Stimulated activated CD4-positive, alpha-beta T cell treated with anti-CD3 and anti-CD28 coated beads, Interleukin-15, amount 100 ng/mL, for 48 hours (primary cell): ENCODE measurements at places on chromosomes 16 and 17.

DNA sequence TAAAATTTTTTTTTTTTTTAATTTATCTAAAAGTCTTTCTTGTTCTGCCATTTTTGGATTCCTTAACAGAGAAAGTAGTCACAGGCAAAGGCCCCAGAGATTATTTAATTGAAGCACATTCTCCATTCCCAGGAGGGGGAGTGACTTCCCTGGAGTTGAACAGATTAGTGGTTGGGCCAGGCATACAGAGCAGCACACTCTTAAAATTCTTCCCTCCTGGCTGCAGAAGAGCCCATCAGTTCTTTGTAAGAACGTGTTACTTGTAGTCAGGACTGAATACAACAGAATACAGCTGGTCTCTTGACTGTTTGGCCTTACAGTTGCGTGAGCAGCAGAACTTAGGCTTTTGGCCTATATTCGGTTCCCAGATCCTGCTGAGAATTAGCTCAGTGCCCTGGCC, 1.8 kb downstream of the ALKBH5 start:
- no peak for DNase-seq

DNA sequence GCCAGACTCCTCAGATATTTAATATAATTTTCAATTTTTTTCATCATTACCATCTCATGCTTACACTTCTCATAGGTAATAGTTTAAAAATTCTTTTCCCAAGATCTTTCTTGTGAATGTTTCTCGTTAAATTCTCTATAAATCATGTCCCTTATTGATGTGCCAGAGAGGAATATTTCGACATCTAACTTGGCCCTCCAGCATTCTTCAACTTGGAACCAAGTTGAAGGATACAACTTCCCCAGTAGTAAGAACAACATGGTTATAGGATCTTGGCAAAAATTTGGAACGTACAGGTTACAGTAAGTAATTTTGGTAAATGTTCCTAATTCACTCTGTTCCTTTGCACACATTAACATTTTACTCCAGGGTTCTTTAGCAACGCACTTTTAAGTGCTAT, 731.8 kb downstream of the CDH11 start:
- DNase-seq, result no peak

DNA sequence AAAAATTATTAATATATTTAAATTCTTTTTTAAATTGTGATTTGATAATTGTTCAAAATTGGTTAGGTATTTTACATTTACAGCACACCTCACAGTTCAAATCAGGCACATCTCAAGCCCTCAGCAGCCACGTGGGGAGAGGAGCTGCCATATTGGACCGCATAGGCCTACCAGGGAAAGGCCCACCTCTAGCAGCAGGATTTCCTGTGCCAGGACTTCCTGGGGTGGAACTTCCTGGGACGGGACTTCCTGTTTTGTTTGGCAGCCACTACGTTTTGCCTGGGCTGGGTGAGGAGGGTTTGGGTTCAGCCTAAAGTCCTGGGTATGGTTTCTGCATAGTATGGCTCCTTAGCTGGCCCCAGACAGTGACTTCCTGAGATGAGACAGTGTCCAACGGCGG, 298.5 kb upstream of the FOXF1 start:
- DNase-seq, result no peak

DNA sequence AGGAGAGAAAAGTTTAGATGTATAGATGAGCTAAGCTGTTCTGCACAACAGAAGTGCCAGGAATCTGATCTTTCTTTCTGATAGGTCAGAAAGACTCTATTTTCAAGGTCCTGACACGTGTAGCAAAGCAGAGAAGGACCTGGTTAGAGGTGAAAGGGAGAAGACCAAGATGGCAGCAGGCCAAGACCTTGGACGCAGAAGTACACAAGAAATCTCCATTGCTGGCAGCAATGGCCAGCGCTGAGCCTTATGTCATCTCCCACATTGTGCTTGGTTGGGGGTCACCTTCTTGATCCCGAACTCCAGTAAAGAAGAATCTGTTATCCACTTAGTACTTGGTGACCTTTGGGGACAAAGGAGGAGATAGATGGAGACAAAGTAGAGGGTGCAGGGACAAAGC, 41.8 kb upstream of the AKAP1 start:
- no peak for DNase-seq

DNA sequence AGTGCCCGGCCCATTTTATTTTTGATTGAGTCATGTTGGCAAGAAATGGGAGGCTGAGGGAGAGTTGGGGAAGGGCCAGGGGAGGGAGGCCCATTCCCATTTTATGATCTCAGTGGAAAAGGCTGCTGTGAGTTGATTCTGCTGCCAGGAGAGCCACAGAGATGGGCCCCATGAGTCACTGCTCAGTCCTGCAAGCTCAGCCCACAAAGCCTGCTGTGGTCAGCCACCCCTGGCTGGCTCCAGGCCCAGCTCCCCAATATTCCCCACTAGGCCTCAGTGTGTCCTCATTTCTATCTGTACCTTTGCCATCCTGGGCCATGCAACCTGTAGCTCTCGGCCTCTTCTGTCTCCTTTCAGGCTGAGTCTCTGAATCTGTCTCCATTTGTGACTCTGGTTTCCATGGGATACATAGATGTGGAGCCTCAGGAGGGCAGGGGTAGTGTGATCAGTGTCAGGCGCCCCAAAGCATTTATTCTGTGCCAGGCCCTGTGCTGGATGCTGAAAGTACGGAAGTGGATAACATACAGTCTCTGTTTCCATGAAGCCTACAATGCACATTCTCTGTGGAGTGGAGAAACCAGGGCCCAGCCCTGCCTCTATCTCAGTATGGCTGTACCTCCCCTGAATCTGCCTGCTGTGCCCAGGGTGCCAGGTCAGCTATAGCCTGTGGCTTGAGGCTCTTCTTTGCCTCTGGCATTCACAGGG, 1.9 kb upstream of the PLEKHG4 start:
- no peak for DNase-seq

- DNase-seq, result no peak
These were observed 1.6 kb downstream of the NHERF1 start for GRCh38 chr17:74750039-74750326.

- DNase-seq, result no peak
These were observed 130.8 kb downstream of the GAS7 start for GRCh38 chr17:10067446-10068143.

DNA sequence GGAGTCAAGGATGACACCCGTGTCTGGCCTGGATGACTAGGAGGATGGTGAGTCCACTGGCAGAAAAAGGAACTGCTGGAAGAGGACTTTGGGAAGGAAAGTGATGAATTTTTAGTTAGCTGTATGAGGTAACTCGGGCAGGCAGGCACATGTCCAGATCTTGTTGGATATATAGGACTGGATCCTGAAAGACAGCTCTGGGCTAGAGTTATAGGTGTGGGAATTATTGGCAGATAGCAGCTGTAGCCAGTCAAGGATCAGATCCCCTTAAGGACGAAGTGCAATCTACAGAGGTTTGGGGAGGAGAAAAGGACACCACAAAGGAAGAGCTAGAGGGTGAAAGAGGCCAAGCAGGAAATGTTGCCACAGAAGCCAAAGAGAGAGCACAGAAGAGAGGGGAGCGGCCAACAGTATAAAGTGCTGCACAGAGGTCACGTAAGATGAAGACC, 10.1 kb downstream of the CYB5D1 start:
- no peak for DNase-seq

DNA sequence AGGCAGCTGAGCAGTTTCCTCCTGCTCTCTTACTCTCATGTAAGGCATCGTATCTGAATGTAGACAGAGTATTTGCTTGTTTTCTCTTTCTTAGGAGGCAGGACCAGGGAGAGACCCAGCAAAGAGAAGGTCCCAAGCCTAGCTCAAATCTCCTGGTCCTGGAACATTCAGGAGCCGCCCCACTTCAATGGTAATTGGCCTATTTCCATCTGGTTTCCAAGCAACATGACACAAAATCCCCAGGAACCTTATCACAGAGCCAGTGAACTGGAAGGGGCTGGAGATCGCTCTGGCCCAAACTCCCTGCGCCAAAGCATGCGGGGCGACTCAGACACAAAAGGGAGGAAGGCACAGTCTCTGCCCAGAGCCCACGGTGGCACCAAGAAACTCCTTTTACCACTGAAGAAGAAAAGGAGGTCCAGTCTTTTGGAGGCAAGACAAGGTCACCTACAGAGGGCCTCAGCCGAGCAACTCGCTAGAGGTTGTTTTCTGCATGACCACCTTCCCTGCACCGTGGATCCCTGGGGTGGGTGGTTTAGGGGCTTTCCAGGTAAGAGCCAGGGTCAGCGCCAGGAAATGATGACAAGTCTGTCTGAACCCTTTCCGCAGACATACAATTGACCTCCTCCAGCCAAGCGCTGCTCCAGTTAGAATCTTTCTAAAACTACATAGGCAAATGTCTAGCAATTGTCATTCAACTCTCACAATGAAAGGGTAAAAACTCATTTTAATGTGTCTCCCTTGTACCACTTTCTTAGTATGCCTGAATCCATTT, 394.7 kb downstream of the SOX9 start:
- DNase-seq, result no peak

DNA sequence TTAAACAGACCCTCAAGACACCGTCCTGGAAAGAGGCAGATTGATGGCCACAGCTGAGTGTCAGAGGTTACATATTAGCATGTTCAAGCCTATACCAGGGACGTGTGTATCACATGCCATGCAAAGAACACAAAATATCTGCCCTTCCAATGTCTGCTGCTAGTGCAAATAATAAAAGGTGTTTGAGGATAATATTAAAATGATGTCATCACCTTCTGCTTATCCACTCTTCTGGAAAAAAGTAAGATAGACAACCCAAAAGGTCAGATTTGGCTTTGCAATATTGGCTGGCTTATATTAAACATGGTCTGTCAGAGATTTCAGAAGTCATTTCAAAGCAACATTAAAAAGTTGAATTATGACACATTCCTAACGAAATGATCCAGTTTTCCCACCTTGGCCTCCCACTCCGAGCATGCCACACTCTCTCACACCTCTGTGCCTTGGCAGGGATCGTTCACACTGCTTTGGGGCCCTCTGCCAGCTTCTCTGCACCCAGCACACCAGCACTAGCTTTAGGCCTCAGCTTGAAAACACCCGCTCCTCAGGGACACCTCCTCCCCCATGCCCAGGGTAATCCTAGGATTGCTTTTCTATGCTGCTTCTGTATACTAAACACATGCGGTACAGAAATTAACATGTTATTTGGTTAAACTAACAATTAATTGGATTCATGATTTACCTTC, 248.2 kb downstream of the NTN1 start:
- no peak for DNase-seq
